ENCODE measurements at places on chromosomes 5 and 9.
A peak's percentile ranks its signal among the peaks of the same experiment; 100 is the strongest.

DNA sequence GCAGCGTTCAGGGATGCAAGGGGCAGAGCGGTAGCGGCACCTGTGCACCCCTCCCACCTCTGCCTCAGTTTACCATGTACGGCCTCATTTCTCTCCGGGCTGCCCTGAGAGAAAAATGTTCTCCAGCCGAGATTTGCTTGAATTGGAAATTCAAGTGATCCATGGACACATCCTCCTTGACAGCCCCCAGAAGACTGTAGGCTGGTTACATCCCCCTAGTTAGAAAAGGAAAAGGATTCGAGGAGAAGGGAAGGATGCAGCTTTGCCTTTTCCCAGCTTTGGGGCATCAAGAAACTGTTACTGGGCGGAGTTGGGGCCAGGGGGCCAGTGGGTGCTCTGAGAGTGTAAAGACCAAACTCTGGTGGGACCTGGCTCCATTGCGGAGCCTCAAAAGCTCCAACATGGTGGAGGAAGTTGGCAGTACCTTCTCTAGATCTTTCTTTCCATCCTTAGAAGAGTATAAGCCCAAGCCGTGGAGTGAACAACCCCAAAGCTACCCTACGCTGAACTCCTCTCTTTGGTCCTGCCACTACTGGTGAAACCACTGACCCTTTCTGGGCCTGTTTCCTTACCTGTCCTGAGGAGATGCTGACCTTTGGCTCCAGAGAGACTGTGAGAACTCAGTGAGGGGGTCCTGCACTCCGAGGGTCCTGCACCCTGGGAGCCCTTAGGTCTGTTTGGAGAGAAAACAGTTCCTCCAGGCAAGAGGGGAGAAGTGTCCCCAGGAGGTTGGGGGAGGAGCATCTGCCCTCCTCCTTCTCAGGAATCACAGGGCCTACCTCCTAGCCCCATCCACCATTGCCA is 1.0 kb upstream of the BARX1 start:
- no peak for DNase-seq

DNA sequence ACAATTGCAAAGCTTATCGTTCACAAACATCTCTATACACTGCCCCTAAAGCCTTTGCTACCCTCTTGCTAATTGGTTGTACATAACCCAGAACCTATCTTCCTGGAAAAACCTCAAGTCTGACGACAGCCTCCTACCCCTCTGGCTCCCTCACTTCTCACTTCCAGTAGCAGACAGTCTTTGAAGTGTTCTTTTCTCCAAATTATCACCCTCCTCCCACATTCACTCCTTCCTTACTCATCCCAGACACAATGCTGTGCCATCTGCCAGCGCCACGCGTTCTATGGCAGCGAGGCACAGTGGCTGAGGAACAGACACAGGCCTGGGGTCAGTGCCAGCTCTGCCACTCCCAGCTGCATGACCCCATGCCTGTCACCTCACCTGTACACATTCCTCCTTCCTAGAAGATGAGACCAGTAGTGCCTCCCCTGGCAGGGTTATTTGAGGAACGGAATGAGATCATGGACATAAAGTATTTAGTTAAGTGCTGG is 27.7 kb downstream of the CLTA start:
- peak; percentile 24 for DNase-seq

DNA sequence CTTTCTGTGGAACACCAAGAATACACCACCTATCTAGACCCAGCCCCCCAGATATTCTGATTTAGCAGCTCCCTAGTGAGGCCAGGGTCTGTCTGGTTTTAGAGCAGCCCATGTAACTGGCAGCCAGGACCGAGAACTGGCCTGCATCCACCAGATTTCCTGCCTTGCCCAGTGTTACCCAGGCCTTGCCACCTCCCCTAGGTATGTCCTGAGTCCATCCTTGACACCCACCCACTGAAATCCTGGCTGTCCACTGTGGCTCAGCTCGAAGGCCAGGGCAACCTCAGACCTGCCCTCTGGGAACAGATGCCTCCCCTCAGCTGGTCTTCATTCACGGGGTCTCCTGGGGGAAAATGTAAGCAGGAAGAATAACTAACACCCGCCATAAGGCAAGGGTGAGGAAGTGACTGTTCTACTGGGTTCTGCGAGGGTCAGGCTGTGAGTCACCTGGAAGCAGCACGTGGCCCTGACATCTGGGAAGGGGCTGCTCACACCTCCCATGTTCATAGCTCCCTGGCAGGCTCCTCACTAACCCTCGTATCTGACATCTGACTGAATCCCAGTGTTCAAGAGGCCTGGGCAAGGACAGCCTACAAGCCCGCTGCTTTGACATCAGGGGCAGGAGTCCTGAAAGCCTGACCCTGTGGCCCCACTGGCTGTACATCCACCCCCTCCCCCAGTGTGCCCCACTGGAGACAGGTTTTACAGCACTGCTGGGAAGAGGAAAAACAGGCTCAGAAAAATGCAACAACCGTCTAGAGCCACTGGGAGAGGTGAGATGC is 72.7 kb downstream of the SEMA4D start:
- no peak for DNase-seq

GRCh38 chr5:168334280-168334679 is 42.8 kb downstream of the WWC1 start:
- no peak for DNase-seq

- no peak for DNase-seq
Observed at GRCh38 chr9:122402403-122402871, 31.6 kb downstream of the PTGS1 start.

DNA sequence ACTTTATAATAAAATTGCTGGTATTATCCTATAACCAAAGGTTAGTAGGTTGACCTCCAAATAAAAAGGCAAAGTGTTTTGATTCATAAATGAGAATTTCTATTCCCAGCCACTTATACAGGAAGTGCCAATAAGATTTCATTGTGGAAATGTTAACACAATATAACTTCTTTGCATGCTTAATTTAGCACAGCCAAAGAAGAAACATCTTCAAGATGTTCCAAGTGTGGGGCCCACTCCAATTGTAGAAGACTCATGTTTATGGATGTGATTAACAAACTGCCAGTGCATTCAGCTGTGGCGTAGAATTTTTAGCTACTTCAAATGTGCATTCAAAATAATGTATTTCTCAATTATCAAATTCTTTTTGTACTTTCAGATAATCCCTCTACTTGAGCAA is 402.3 kb downstream of the DEPDC1B start:
- no peak for DNase-seq

- DNase-seq = no peak
Observed at GRCh38 chr5:156329171-156329611, 2.2 kb downstream of the SGCD start.

- no peak for DNase-seq
Observed at GRCh38 chr9:134887686-134888602, 7.3 kb downstream of the FCN2 start.

DNA sequence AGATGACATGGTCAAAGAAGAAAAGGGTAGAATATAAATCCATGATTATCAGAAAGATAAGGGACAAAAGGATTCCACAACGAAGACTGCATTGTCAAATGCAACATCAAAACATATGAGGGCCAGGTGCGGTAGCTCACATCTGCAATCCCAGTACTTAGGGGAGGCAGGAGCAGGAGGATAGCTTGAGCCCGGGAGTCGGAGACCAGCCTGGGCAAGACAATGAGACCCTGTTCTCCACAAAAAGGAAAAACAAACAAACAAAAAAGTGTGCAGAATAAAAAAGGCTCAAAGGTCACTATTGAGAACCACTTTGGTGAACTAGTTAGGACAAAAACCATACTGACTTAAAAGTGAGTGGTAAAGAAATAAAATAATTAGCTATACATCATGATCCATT is 60.2 kb upstream of the NR5A1 start:
- DNase-seq = no peak

DNA sequence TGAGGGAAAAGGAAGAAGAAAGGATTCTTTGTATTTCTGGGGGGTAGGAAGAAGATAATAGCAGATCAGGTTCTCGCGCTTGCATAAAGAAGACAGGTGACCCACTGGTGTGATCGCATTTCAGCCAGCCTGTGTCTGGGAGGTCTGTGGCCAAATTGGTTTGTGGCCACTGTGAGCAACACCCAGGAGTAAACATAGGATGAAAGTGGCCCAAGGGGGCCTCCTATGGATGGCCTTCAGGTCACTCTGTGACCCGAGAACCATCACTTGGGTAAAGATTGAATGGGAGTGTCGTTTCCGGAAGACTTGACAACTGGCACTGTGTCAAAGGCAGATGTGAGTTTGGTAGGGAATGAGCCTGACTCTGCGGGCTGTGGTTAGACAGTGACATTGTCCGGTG is 34.2 kb downstream of the RAI14 start:
- DNase-seq = no peak

DNA sequence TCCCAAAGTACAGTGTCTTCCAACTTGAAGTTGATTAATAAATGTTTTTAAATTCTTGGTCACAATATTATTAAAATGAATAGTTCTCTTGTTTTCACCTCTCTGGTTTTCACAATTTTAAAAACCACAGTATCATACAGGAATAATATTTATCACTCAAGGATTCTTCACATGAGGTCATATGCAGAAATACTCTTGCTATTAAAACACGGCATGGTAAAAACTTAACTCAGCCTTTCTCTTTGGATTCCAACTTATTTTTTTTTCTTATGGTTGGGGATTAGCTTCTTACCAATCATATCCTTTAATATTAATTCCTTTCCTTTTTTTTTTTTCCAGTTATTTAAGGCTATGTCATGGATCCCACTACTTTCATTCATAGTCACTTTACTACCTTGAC is 289.4 kb downstream of the ADAMTS6 start:
- DNase-seq = no peak

DNA sequence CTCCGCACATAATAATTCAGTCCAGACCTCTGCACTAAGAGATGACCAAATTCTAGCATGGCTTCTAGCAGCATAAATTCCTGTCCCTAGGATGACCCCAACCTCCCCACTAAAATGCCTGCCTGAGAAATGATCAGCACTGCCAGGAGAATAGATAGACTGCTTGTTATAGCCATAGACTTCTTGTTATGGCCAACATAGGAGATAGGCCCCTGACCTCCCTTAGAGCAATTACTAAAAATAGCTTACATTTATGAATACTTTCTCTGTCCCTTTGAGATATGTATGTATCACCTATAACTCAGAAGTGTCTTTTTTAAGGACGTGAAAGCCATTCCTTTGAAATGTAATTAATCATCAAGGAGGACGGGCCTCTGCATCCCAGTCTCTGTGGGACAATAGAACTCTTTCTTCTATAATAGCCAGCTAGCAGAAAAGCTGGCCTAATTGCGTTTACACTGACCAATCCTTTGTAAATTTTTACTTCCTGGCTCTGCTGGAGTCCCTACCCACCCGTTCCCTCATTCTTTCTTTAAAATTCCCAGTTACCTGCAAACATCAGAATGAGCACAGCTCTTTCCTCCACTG is 1002.7 kb downstream of the CDH18 start:
- no peak for DNase-seq

GRCh38 chr5:170760113-170760512 is 23.4 kb upstream of the GABRP start:
- peak; percentile 68 for DNase-seq

DNA sequence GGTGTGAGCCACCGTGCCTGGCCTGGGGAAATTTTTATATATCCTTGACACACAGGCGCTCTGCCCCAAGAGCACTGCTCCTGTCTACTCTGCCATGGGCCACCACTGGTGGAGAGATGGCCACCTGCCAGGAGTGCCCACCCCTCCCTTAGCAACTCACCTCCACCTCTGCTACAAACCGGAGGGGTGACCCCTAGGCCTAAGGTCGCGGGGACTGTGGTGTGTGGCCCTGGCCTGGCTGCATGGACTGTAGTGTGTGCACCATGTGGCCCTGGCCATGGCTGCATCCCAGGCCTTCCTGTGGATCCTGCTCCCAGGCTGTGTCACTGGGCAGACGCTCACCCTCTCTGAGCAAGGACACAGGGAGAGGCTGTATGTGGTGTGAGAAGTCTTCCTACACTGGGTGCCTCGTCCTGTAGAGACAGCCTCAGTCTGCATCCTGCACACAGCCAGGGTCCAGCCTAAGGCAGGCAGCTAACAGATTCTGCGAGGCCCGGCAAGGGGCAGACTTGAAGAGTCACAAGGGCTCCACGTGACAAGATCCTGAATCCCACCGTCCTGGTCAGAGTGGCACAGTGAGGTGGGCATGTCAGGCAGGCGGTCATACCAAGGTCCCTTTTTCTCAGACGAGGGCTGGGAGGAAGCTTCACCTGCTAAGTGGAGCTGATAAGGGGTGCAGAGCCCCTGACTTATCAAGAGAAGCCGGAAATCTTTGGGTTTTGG is 10.3 kb downstream of the NINJ1 start:
- no peak for DNase-seq

- DNase-seq = no peak
Observed at GRCh38 chr5:95988877-95989276, 27.2 kb upstream of the ELL2 start.

GRCh38 chr5:130324953-130325671 is 420.8 kb downstream of the CHSY3 start:
- no peak for DNase-seq

DNA sequence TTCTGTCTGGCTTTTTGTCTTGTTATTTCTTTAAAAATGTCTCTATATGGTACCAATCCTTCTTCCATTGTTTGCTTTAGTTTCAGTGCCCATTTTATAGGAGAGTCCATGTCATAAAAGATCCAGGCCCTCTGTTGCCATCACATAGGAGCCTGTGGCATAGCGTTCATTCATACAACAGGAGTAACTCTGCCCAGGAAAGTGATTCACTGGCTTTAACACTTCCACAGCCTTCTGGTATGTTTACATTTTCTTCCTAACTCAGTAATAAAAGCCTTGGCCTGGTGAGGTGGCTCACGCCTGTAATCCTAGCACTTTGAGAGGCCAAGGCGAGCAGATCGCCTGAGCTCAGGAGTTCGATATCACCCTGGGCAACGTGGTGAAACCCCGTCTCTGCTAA is 519.3 kb upstream of the PTGER4 start:
- DNase-seq = no peak

DNA sequence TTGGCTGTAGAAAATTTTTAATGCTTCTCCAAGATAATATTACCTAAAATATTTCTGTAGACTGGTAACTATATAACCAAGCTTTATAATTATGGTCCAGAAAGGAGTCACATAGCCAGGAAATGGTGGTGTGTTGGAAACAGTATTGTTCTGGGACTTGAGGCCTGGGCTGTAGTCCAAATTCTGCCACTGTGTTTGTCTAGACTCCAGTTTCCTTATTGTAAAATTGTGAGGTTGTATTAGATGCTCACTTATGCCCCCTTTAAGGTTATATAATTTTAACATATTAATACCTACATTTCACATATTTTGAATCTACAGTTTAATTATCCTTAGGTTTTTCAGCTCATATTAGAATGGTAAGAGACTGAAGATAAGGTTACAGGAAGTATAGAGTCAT is 42.4 kb downstream of the STX17 start:
- no peak for DNase-seq

GRCh38 chr9:136527721-136528710 is 17.8 kb downstream of the NOTCH1 start:
- peak; percentile 99 for DNase-seq

DNA sequence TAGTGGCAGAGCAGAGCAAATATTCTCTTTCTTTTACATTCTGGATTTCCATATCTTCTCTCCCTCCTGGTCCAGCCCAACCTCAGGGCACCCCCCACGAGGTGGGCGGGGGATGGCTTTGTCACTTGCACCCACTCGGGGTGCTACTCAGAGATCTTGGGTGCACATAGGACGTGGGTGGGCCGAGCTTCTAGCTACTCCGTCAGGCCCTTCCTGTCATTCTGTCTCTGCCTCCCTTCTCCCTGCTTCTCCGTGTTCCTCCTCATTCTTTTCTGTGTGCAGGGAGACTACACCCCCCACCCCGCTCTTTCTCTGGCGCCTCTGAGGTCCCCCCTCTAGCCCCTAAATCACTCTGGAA is 19.5 kb downstream of the PCDHGC5 start:
- no peak for DNase-seq

- DNase-seq = no peak
Observed at GRCh38 chr5:149047462-149047861, 15.4 kb downstream of the SH3TC2 start.

- DNase-seq = no peak
Observed at GRCh38 chr9:119074017-119074416, 295.2 kb downstream of the BRINP1 start.

Measured in NCI-H2171 treated with DMSO at 0.1 percent for 48 hours (cell line).